ENCODE measurements at places on chromosomes 2 and 18. TPM values are rescaled to one million over a fixed set of nuclear protein-coding genes. Genes with fewer than 3 reads are reported as not detected.

- no peak overlapping the region for H3K4me3 ChIP-seq
- H3K27ac ChIP-seq: no peak overlapping the region
- no peaks in the 10 kb centered on the region for H3K36me3 ChIP-seq
- DNase-seq: no peak
- H3K4me1 ChIP-seq: no peaks in the 10 kb centered on the region
Observed at GRCh38 chr18:64807560-64807959, 658.7 kb upstream of the LINC00305 start.

GRCh38 chr2:108215794-108216211, 24.0 kb upstream of the SULT1C3 start:
- peaks cover 7% of the 10 kb centered on the region for H3K4me1 ChIP-seq
- no peak overlapping the region for H3K4me3 ChIP-seq
- no peaks in the 10 kb centered on the region for H3K36me3 ChIP-seq
- DNase-seq: peak; percentile 43
- no peak overlapping the region for H3K27ac ChIP-seq
- no peaks in the 10 kb centered on the region for H3K27me3 ChIP-seq

DNA sequence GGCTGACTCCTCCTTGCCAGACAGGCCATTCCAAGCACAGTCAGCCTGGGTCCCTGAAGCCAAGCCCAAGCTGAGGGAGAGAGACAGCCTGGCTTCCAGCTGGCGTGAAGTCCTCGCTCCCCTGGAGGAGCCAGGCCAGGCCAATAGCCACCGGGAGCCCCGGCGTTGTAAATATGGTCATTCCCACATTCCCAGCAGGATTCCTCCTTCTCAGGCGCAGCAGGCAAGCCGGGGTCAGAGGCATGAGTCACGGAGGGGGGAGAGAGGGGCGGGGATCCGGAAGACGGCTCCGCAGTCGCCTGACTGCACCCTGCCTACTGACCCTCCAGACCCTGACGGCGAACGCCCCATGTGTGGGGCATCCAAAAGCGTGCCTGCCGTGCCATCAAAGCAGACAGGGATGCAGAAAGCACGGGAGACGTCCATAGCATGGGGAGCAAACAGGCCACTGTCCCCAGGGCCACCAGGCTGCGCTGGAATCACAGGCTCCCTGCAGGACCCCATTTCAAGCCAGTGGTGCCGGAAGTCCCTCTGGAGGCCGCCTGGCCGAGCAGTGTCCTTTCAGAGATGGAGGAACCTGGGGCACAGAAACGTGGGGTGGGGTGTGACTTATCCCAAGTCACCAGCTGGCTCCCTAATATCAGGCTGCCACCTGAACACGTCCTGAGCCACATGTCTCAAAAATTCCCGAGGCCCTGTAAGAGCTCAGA, 48.2 kb downstream of the TWIST2 start:
- no peak overlapping the region for H3K4me3 ChIP-seq
- no peak overlapping the region for H3K27ac ChIP-seq
- DNase-seq: peak; percentile 65
- no peaks in the 10 kb centered on the region for H3K4me1 ChIP-seq
- no peaks in the 10 kb centered on the region for H3K27me3 ChIP-seq

DNA sequence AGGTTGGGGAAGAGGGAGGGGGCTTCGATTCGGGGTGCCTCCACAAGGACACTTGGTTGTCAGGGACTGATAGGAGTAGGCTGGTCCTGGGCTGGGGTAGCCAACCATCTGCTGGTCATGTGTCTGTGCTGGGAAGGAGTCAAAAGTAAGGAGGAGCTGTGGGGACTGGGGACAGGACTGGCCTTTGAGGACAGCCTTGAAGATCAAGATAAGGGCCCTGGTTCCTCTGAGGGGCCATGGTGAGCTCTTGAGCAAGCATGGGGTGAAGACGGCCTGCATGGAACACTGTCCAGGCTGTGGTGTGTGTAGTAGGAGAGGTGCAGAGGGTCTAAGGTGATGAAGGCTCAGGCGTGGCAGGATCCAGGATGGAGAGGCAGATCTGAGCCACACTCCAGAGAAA, 1.7 kb downstream of the CYP27A1 start:
- H3K27ac ChIP-seq: peak overlapping the region; percentile 91
- H3K27me3 ChIP-seq: no peaks in the 10 kb centered on the region
- peaks cover 4% of the 10 kb centered on the region for H3K4me1 ChIP-seq
- H3K4me3 ChIP-seq: peak overlapping the region; percentile 74

GRCh38 chr2:218331745-218332144, 24.9 kb upstream of the CATIP start:
- H3K4me3 ChIP-seq: no peak overlapping the region
- DNase-seq: no peak
- peak overlapping the region; percentile 72 for H3K27ac ChIP-seq
- no peaks in the 10 kb centered on the region for H3K36me3 ChIP-seq
- no peaks in the 10 kb centered on the region for H3K27me3 ChIP-seq

DNA sequence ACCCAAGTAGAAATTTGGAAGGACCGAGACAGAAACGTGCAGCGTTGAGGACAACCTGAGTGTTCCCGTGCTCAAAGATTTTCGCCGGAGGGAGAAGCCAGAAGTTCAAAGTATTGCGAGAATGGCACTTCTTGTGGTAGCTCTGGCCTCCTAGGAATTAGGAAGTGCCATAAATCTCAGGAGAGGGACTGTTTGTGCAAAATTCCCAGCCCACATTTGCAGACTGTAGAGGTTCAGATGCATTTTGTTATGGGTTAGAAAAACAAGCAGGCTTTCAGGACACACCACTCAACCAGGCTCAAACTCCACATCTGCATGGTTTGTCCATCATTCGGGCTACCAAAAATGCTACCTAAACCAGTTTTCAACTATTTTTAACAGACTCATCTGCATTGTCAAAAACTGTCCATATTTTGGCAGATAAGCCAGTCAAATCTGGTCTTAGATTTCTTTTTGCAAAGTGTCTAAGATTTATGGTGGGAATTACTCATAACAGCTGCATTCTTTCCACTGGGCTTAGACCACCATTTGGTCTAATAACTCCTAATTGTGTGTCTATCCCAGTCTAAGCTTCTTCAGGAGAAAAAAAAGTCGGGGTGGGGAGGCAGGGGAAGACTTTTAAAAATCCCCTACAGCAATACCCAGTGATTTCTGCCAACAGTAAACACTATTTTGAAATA, 422.9 kb downstream of the ARHGAP15 start:
- no peaks in the 10 kb centered on the region for H3K4me1 ChIP-seq
- DNase-seq: no peak
- H3K4me3 ChIP-seq: no peak overlapping the region
- H3K27me3 ChIP-seq: no peaks in the 10 kb centered on the region
- no peaks in the 10 kb centered on the region for H3K36me3 ChIP-seq

GRCh38 chr2:174335254-174335987, 667 bp downstream of the SP9 start:
- peaks cover 41% of the 10 kb centered on the region for H3K4me1 ChIP-seq
- H3K36me3 ChIP-seq: no peaks in the 10 kb centered on the region
- H3K27ac ChIP-seq: no peak overlapping the region
- peaks cover 100% of the 10 kb centered on the region for H3K27me3 ChIP-seq
- H3K4me3 ChIP-seq: peak overlapping the region; percentile 39
- DNase-seq: no peak

GRCh38 chr2:235709969-235710879, 216.4 kb downstream of the AGAP1 start:
- peak overlapping the region; percentile 51 for H3K27ac ChIP-seq
- DNase-seq: no peak
- H3K36me3 ChIP-seq: no peaks in the 10 kb centered on the region
- no peak overlapping the region for H3K4me3 ChIP-seq

DNA sequence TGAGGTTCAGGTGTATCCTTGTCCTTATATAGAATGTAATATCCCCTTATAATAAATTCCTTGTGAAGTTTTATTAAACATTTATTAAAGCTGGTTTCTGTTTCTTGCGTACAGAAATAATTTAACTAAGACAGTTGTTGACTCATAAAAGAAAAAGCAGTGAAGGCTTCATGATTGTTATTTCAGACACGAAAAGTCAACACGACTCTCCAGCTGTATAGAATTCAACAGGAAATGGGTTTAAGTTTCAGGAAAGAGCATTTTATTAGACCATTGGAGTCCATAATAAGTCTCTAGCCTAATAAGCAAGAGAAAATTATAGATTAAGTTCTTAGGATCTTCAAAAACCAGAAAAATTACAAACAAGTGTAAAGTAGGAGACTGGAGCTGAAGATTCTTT, 62.2 kb downstream of the KCNE4 start:
- no peak overlapping the region for H3K4me3 ChIP-seq
- no peaks in the 10 kb centered on the region for H3K36me3 ChIP-seq
- DNase-seq: no peak
- no peak overlapping the region for H3K27ac ChIP-seq

DNA sequence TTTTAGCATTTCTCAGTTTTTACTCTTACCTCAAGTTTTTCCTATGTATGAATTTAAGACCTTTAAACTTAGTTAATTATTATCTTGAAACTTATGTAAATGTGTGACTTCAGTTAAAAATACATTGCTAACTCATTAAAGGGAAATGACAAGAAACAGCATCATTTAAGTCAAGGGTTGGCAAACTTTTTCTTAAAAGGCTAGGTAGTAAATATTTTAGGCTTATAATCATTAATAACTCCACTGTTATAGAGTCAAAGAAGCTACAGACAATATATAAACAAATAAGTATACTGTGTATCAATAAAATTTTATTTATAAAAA, 259.7 kb upstream of the RBMS1 start:
- H3K27me3 ChIP-seq: no peaks in the 10 kb centered on the region
- H3K36me3 ChIP-seq: no peaks in the 10 kb centered on the region
- no peak overlapping the region for H3K27ac ChIP-seq
- H3K4me1 ChIP-seq: no peaks in the 10 kb centered on the region
- DNase-seq: no peak

- H3K27ac ChIP-seq: no peak overlapping the region
- peaks cover 6% of the 10 kb centered on the region for H3K4me1 ChIP-seq
- DNase-seq: no peak
- H3K27me3 ChIP-seq: no peaks in the 10 kb centered on the region
- H3K4me3 ChIP-seq: no peak overlapping the region
- H3K36me3 ChIP-seq: no peaks in the 10 kb centered on the region
Observed at GRCh38 chr2:16035747-16036745, 95.7 kb downstream of the MYCN start.

DNA sequence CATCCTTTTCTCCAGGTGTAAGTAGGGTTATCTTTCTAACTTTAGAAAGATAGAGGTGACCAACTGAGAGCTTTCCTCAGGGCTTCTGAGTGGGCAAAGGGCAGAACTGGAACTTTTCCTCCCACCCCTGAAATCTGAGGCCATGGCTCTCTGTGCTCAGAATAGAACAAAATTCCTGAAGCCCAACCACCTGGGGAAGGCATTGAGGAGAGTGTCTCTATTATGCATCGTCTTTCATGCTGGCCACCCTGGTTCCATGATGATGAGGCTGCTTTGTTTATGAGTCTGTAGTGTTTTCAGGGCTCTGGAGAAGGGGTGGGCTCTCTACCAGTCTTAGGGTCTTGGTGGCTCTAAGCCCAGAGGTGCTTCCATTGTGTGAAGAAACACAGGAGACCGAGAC, 30.7 kb upstream of the IL1R1 start:
- H3K27ac ChIP-seq: no peak overlapping the region
- DNase-seq: no peak
- no peaks in the 10 kb centered on the region for H3K27me3 ChIP-seq
- H3K4me1 ChIP-seq: peaks cover 50% of the 10 kb centered on the region
- no peaks in the 10 kb centered on the region for H3K36me3 ChIP-seq

- no peak overlapping the region for H3K4me3 ChIP-seq
- no peak overlapping the region for H3K27ac ChIP-seq
- no peak for DNase-seq
- no peaks in the 10 kb centered on the region for H3K4me1 ChIP-seq
- no peaks in the 10 kb centered on the region for H3K27me3 ChIP-seq
Observed at GRCh38 chr2:40474306-40474705, 22.4 kb upstream of the SLC8A1 start.

DNA sequence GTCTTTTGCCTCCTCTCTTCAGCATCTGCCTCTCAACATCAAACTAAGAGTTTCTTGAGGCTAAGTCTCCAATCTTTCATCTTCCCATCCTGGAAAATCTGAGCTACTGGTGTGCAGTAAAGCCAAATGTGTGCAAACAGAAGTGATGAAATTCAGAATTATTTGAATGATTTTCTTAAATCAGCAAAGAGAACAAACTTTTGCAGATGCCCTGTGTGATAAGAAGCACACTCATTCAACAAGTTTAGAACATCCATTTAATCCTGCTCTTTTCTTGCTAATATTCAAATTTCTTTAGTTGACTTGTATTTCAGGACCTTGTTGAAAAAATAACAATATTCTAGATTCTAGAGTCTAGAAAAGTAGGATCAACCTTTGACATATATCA, 1374.9 kb upstream of the CELF4 start:
- no peak overlapping the region for H3K4me3 ChIP-seq
- H3K4me1 ChIP-seq: no peaks in the 10 kb centered on the region
- DNase-seq: no peak
- H3K27ac ChIP-seq: no peak overlapping the region
- no peaks in the 10 kb centered on the region for H3K27me3 ChIP-seq

DNA sequence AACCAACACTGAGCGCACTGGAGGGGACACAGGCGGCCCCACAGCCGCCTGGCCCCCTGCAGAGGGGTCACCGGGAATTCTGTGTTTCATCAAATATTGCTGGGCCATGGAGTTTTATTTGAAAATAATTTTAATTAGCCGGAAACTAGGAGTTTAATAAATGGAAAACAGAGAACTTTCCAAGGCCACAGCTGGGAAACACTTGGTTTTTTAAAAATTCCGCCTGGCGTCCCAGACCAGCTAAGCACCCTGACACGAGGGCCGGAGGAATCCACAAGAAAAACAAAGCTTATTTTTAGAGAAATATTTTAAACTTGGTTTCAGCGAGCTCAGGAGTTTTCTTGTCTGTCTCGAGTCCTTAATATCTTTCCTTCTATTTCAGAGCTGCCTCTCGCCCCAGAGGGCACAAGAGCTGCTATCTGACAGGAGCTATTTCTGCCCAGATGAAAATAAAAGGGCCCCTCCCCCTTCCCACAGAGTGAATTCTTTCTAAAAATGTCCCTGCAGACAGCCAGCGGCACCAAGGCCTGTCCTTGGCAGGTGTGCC, 8.2 kb downstream of the ZFP36L2 start:
- H3K4me3 ChIP-seq: peak overlapping the region; percentile 35
- peaks cover 10% of the 10 kb centered on the region for H3K36me3 ChIP-seq
- no peaks in the 10 kb centered on the region for H3K27me3 ChIP-seq
- no peak for DNase-seq

- H3K4me1 ChIP-seq: no peaks in the 10 kb centered on the region
- no peaks in the 10 kb centered on the region for H3K27me3 ChIP-seq
- H3K4me3 ChIP-seq: no peak overlapping the region
- no peaks in the 10 kb centered on the region for H3K36me3 ChIP-seq
- no peak for DNase-seq
Observed at GRCh38 chr2:36783246-36783645, 86.7 kb downstream of the VIT start.

GRCh38 chr18:23972453-23972852, 42.1 kb upstream of the TTC39C start:
- H3K27me3 ChIP-seq: no peaks in the 10 kb centered on the region
- DNase-seq: no peak
- H3K4me3 ChIP-seq: no peak overlapping the region
- H3K27ac ChIP-seq: no peak overlapping the region

- peaks cover 2% of the 10 kb centered on the region for H3K4me1 ChIP-seq
- no peak for DNase-seq
- no peak overlapping the region for H3K4me3 ChIP-seq
- H3K27ac ChIP-seq: no peak overlapping the region
Observed at GRCh38 chr2:20994130-20994529, 49.7 kb downstream of the APOB start.

The BCL11A gene
- 4.3 TPM for total RNA-seq

The STARD6 gene
- total RNA-seq: not detected

The GALNT5 gene
- total RNA-seq: 23.0 TPM

The OSR1 gene
- total RNA-seq: 19.4 TPM

The COBLL1 gene
- total RNA-seq: 91.4 TPM

The EFHD1 gene
- total RNA-seq: 5.9 TPM

The GREB1 gene
- 5.4 TPM for total RNA-seq

Data from upper lobe of left lung (tissue), 6 donors.